ENCODE measurements at places on chromosomes 2 and 18. TPM values are rescaled to one million over a fixed set of nuclear protein-coding genes. Genes with fewer than 3 reads are reported as not detected.

SERPINB12 gene
- 0.32 TPM for total RNA-seq

RPL31 gene
- total RNA-seq: 423 TPM

RAB1A gene
- total RNA-seq: 69.6 TPM

NIF3L1 gene
- total RNA-seq: 16.9 TPM

RGPD4 gene
- not detected for total RNA-seq

RAPGEF4 gene
- total RNA-seq: 0.61 TPM

GALNT14 gene
- 12.8 TPM for total RNA-seq

INPP4A gene
- 35.0 TPM for total RNA-seq

DLX1 gene
- total RNA-seq: 2.9 TPM

SGPP2 gene
- 0.12 TPM for total RNA-seq

SFXN5 gene
- total RNA-seq: 11.1 TPM

STAT4 gene
- total RNA-seq: 5.6 TPM

REEP1 gene
- total RNA-seq: not detected

DSG1 gene
- total RNA-seq: not detected

PAX3 gene
- 5.8 TPM for total RNA-seq

AP1S3 gene
- 3.5 TPM for total RNA-seq

MYOM1 gene
- total RNA-seq: 0.36 TPM

PAX8 gene
- 19.8 TPM for total RNA-seq

AOX1 gene
- 81.1 TPM for total RNA-seq

SCN7A gene
- not detected for total RNA-seq

STK36 gene
- 28.7 TPM for total RNA-seq

KRTCAP3 gene
- total RNA-seq: 0.32 TPM

TLX2 gene
- total RNA-seq: not detected

SPTBN1 gene
- total RNA-seq: 265 TPM

PGAP1 gene
- 9.2 TPM for total RNA-seq

CCDC68 gene
- 3.6 TPM for total RNA-seq

PROKR1 gene
- total RNA-seq: not detected

OTOS gene
- total RNA-seq: not detected

MC5R gene
- total RNA-seq: not detected

TMEM247 gene
- not detected for total RNA-seq
